Endothelial cell of umbilical vein (primary cell): ENCODE measurements at places on chromosomes 12 and 14. TPM values are rescaled to one million over a fixed set of nuclear protein-coding genes. Genes with fewer than 3 reads are reported as not detected.

KRT75 gene
- total RNA-seq: not detected in 2 replicates

LHX5 gene
- not detected in 2 replicates for total RNA-seq

HVCN1 gene
- total RNA-seq: 3.7 and 4.8 TPM in 2 replicates

GRCh38 chr12:47105914-47106674 lies 26.3 kb upstream of the AMIGO2 start:
- DNase-seq: no peak

KSR2 gene
- 5.2 and 6.6 TPM in 2 replicates for total RNA-seq

FAM90A1 gene
- not detected in 2 replicates for total RNA-seq

DPF3 gene
- total RNA-seq: 3.5 and 8.1 TPM in 2 replicates
